ENCODE measurements at places on chromosomes 2 and 18.

- no peak for DNase-seq
These were observed 107.2 kb upstream of the L3MBTL4 start for GRCh38 chr18:6521803-6522418.

GRCh38 chr2:234377761-234378391 lies 119.0 kb downstream of the ARL4C start:
- no peak for DNase-seq

GRCh38 chr18:21081426-21081825 lies 30.2 kb downstream of the ROCK1 start:
- DNase-seq = no peak

DNA sequence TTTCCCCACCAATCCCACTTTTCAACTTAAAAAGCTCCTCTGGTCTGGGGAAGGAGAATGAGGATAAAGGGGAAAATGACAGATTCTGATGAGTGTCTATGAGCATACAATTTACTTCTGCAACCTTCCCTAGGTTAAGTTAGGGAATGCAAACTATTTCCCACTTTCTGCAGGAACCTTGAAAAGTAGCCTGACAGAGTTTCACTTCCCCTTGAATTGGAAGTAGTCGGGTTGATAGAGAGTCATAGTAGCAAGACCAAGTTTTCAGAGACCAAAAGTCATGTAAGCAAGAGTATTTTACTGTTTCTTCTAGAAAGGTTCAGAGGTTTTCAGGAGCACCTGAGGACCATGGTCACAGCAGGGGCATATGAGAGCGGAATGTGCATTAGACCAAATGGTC lies 815.1 kb downstream of the CPS1 start:
- no peak for DNase-seq

DNA sequence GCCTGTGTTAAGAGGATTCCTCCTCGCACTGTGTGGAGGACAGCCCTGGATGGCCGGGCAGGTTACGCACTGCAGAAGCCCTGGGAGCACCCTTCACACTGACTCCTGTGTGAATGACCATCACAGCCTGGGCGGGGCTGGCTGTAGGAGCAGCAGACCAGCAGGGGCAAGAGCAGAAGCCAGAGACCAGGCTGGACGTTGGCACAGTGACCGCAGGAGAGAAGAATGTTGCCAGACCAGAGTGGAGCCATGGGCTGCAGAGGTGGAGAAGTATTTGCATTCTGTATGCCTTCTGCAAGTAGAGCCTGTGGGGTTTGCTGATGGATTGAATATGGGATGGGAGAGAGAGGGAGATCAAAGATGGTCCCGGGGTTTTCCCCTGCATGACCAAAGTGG lies 23.1 kb downstream of the LRRFIP1 start:
- no peak for DNase-seq

DNA sequence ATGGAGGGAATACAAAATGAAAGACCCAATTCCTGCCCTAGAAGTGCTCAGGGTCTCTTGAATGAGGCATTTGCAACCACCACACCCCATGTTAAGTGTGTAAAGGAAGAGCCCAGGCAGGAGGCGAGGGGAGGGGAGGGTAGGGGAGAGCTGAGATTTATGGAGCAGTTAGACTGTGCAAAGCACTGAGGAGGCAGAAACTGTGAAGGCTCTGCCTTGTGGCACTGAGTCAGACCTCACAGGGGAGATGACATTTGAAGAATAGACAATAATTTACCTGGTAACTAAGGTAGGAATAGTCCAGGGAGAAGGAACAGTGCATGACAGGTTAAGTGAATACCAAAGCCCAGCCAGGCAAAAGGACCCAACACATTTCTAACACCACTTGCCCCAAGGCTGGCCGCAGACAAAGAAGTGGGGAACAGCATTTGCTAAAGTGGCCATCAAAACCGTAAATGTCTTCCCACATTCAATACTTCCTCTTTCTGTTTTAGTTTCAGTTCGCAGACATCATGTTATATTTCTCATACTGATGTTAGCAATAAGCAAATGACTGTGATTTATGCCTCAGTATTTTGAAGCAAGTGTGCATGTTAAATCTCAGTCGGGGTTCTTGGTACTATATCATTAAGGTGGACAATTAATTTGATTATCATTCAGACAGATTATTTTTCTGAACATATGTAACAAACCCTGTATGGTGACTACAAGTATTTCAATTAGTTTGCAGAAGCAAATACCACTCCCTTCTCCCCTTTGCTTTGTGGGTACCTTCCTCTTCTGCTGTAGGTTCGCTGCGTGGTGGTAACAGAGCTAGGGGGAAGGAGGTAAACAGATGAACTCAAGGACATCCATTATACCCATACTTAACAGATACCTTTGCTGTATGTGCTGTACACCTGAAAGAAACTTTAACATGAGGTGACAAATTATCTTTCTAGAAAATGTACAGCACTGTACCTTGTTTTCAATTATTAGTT lies 27.5 kb downstream of the CDH20 start:
- DNase-seq = no peak

GRCh38 chr2:219417374-219417773 lies 803 bp upstream of the DES start:
- no peak for DNase-seq

Data from stimulated activated CD4-positive, alpha-beta T cell treated with anti-CD3 and anti-CD28 coated beads, Interleukin-1b, Interleukin-23, amount 100 ng/mL, for 1 hour (primary cell).